Mammary microvascular endothelial cell (primary cell): ENCODE measurements at places on chromosomes 7 and 10. TPM values are rescaled to one million over a fixed set of nuclear protein-coding genes. Genes with fewer than 3 reads are reported as not detected.

The HOGA1 gene
- 0.07 and 0.10 TPM in 2 replicates for total RNA-seq

The SVOPL gene
- not detected in 2 replicates for total RNA-seq

The COBL gene
- not detected in 2 replicates for total RNA-seq

The ACSM6 gene
- not detected in 2 replicates for total RNA-seq

The CYP3A4 gene
- total RNA-seq = not detected in 2 replicates

The SERPINE1 gene
- 1,812 and 1,952 TPM in 2 replicates for total RNA-seq

The C7orf33 gene
- not detected in 2 replicates for total RNA-seq

The NUDT1 gene
- 43.9 and 44.4 TPM in 2 replicates for total RNA-seq

The PHKG1 gene
- not detected in 2 replicates for total RNA-seq

The FAM13C gene
- total RNA-seq = 0.20 and 0.73 TPM in 2 replicates

The CUZD1 gene
- 0.89 and 1.5 TPM in 2 replicates for total RNA-seq

The PIK3AP1 gene
- not detected in 2 replicates for total RNA-seq

The GHRHR gene
- not detected in 2 replicates for total RNA-seq

The ACTL6B gene
- not detected in 2 replicates for total RNA-seq

The OR2A5 gene
- total RNA-seq = not detected in 2 replicates

The CDK14 gene
- 4.7 and 11.4 TPM in 2 replicates for total RNA-seq

The ADK gene
- 47.6 and 51.2 TPM in 2 replicates for total RNA-seq

The IFRD1 gene
- 24.3 and 31.8 TPM in 2 replicates for total RNA-seq

The OR13A1 gene
- total RNA-seq = not detected in 2 replicates

The ABCB8 gene
- total RNA-seq = 37.6 and 46.2 TPM in 2 replicates

The ASB4 gene
- not detected in 2 replicates for total RNA-seq

The FRMPD2 gene
- total RNA-seq = 0.05 and 0.07 TPM in 2 replicates

The LIPJ gene
- not detected in 2 replicates for total RNA-seq

The AASS gene
- total RNA-seq = 10.3 and 11.2 TPM in 2 replicates

The RSU1 gene
- 107 and 113 TPM in 2 replicates for total RNA-seq

The CFAP70 gene
- 0.05 and 0.13 TPM in 2 replicates for total RNA-seq

The KAZALD1 gene
- 0.20 and 0.40 TPM in 2 replicates for total RNA-seq

The SPRN gene
- total RNA-seq = 0.05 TPM in 1 of 2 replicates, not detected in the other

The AUTS2 gene
- total RNA-seq = 0.20 and 1.2 TPM in 2 replicates

The RBM20 gene
- total RNA-seq = 0.13 and 0.15 TPM in 2 replicates

The IGFBP1 gene
- total RNA-seq = 1.4 and 3.2 TPM in 2 replicates

The GRID1 gene
- 0.07 TPM in 1 of 2 replicates, not detected in the other for total RNA-seq

The NRP1 gene
- 134 and 152 TPM in 2 replicates for total RNA-seq

The SYT15 gene
- under 0.01 and 0.20 TPM in 2 replicates for total RNA-seq

The HOXA10 gene
- total RNA-seq = 6.5 and 11.7 TPM in 2 replicates

The KCP gene
- not detected in 2 replicates for total RNA-seq

The VSTM4 gene
- total RNA-seq = 0.34 and 0.40 TPM in 2 replicates

The ANXA8 gene
- not detected in 2 replicates for total RNA-seq

The PNLIP gene
- total RNA-seq = not detected in 2 replicates

The PPA1 gene
- total RNA-seq = 195 and 198 TPM in 2 replicates

The CLEC2L gene
- total RNA-seq = not detected in 2 replicates

The GRIFIN gene
- total RNA-seq = not detected in 2 replicates

The SMC3 gene
- 31.8 and 35.9 TPM in 2 replicates for total RNA-seq

The UBN2 gene
- total RNA-seq = 2.0 and 3.3 TPM in 2 replicates

The AEBP1 gene
- total RNA-seq = 8.2 and 9.2 TPM in 2 replicates

The OR9A2 gene
- not detected in 2 replicates for total RNA-seq

The CCDC146 gene
- total RNA-seq = 0.39 and 0.53 TPM in 2 replicates

The TMEM213 gene
- not detected in 2 replicates for total RNA-seq

The ZNF804B gene
- not detected in 2 replicates for total RNA-seq

The NEUROD6 gene
- total RNA-seq = not detected in 2 replicates

The LEP gene
- total RNA-seq = not detected in 2 replicates

The ANKRD26 gene
- 3.5 and 4.1 TPM in 2 replicates for total RNA-seq

The GIMAP8 gene
- 16.7 and 18.3 TPM in 2 replicates for total RNA-seq

The MMRN2 gene
- 199 and 215 TPM in 2 replicates for total RNA-seq
